ENCODE measurements at places on chromosomes 13 and 19.

DNA sequence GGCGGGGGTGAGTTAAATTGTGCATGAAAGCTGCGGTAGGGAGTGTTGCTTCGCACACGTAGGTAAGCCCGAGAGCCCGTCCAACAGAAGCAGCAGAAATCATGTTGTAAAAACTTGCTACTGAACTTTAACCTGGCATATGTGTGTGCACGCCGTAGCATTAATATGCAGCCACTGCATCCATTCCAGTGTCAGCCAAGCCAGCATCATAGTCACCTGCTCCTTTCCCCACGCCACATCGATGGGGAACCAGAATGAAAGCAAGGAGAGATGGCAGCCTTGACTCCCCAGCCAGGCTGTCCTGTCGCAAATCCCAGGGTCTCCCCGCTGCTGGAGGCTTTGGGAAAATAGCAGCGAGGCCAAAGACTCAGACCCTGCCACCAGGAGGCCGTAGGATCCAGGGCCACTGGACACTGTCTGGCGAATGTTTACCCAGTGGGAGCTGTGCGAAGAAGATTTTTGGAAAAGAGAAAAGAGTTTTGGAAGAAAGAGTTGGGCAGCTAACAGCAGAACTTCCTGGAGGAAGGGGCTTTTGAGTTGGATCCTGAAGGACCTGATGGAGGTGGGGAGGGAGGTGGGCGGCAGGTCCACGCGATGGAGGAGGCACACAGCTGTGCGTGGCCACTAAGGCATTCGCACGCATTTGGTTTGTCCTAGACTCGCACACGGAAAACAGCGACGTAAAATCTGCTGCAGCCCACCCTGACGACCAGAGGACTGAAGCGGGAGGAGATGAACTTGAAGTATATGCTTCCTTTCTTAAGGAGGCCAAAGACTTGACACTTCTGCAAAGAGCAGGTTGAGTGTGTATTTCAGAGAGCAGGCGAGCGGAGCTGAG is 48.7 kb upstream of the RANBP3 start:
- DNase-seq, result no peak

DNA sequence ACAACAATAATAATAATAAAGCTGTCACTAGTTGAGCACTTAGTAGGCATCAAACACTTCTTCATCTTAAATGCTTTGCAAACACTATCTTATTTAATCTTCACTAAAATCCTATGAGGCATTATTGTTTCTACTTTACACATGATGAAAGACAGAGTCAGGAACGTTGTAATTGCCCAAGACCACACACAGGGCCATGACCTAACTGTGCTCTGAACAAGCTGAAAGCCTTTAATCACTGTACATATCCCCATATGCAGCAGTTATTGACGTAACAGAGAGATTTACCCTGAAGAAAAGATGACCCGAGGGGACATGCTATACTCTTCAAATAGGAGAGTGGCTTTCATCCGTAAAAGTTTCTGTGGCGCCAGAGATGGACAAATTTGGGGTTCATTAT is 53.0 kb downstream of the SACS start:
- DNase-seq, result no peak

- DNase-seq, result no peak
Observed at GRCh38 chr19:15381864-15382263, 2.3 kb upstream of the AKAP8 start.

DNA sequence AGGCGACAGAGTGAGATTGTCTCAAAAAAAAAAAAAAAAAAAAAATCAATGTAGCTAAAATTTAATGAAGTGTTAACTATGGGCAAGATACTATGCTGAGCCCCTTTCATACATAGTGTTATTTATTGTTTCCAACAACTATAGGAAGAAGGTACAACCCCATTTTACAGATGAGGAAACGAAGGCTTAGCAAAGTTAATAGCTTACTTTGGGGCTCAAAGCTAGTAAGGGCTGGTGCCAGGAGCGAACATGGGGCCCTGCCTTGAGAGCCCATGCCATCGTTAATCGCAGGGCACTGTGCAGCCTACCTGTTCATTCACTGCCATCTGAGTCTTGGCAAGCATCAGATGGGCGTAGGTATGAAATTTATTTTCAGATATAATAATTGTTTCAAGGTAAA is 1.9 kb upstream of the FRY start:
- no peak for DNase-seq

DNA sequence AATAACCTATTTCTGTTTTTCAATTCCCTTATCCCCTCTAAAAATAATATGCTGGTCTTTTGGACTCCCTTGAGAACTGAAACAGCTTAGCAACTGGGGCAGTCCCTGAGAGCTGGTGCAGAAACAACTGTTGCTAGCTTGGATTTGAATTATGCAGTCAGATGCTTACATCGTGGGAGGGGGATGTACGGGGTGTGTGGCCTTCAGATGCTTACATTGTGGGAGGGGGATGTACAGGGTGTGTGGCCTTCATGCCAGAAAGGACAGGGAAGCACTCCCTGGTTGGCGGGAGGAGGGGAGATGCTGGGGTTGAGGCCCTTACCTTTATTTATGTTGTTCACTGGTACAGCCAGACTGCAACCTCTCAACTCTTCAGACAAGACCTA is 25.6 kb downstream of the LRCH1 start:
- no peak for DNase-seq

GRCh38 chr19:49408816-49409440 is 14.3 kb downstream of the PTH2 start:
- DNase-seq, result no peak

DNA sequence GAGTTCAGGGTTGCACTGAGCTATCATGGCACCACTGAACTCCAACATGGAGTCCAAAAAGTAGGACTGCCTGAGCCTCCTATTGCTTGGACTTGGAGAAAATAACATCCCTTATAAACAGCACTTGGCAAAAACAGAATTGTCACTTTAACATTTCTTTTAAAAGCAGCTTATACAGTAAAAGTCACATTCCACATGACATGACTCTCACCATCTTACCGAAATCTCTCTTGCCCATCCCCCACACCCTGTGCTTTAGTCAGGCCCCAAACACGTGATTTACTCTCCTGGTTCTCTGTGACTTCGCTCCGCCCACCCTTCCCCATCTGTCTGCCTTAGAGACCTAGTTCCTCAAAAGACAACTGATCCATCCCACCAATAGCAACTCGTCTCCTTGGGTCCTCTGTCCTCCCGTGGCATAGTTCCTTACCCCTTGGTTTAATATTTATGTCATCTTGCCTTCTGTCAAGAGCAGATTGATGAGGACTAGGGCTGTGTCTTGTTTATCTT is 4.6 kb downstream of the SAFB start:
- peak; percentile 33 for DNase-seq

- no peak for DNase-seq
Observed at GRCh38 chr13:27395007-27395510, 29.4 kb upstream of the GTF3A start.

- no peak for DNase-seq
Observed at GRCh38 chr13:76387566-76387965, 498.6 kb downstream of the KCTD12 start.

GRCh38 chr13:110650436-110650835 is 35.1 kb downstream of the NAXD start:
- DNase-seq, result no peak

DNA sequence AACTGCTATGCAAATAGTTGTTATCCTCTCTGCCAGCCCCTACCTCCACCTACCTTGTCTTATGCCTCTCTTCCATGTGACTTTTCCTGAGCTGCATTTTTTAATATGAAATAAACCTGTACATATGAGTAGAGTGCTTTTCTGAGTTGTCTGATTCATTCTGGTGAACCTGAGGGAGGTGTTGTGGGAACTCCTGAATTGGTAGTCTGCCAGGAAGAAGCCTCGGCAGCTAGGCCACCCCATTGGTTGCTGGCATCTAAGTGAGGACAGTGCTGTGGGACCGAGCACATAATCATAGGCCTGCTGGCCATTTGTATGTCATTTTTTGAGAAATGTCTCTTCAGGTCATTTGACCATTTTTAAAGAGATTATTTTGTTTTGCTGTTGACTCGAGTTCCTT is 1146.8 kb downstream of the UQCRFS1 start:
- DNase-seq, result no peak

GRCh38 chr13:103952183-103952582 is 886.0 kb upstream of the SLC10A2 start:
- DNase-seq, result no peak

GRCh38 chr13:24135674-24136300 is 24.7 kb upstream of the SPATA13 start:
- no peak for DNase-seq

GRCh38 chr13:24802074-24802473 is 38.1 kb downstream of the RNF17 start:
- DNase-seq, result no peak

DNA sequence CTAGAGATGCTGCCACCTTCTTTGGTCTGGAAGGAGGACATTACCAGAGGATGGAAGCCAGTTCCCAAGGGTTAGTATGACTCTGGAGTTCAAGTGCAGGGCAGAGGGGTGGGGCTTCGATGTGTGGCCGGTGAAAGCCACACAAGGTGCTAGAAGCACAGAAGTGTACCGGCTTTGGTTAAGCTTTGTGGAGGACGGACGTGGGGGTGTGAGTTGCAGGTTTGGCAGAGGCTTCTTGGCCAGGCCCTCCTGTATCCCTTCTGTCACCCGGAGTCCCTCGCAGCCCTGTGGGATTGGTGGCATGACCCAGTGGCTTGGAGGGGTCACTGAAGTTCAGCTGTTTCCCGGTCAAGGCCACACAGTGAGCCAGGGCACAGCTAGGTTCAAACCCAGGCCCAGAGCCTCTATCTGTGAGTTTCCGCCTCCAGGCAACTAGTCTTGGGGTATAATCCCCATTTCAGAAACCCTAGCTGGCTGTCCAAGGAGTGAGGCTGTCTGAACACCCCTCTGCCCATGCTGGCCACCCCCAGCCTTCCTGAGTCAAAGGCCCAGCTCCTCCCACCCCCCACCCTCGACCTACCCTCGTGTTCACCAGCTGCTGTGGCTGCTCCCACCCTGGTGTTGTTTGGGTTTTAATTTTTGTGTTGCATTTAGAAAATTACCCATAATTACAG is 4.6 kb upstream of the SSBP4 start:
- DNase-seq, result no peak

All from CD4-positive, alpha-beta T cell treated with Interleukin-17A for 1 hour (primary cell).